Spinal cord (tissue), 10 donors: ENCODE measurements at places on chromosomes 5 and 9. TPM values are rescaled to one million over a fixed set of nuclear protein-coding genes. Genes with fewer than 3 reads are reported as not detected.

GRCh38 chr9:134897584-134898170 lies 17.1 kb downstream of the FCN2 start:
- DNase-seq: no peak

GRCh38 chr5:103668281-103668680 lies 105.7 kb upstream of the NUDT12 start:
- no peak for DNase-seq

DNA sequence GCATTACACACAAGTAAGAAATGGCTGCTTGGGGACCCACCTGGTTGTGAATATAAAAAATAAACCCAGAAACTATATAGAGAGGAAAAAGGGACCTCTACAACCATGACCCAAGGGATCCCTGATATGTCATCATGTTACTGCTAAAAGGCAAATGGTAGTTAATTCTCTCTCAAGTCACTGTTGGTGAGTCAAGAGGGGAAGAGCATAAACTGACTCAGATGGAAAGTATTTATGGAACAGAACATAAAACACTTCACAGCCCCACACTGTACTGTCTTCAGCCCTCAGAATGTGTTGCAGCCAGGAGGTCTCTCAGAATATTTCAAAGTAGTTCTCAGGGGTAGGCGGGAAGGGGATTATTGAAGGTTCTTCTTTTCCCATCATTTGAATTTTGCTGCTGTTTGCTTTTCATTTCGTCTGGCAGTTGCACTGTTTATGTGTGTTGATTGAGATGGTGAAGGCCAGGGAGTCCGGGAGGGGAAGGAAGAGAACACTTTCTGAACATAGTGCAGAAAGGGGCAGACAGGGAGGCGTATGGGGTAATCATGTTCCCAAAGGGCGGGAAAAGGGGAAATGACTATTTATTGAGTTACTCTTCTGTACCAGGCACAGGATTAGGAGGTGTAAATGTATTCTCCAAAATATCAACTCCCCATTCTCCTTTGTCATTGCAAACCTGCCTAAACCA lies 85.5 kb downstream of the TEK start:
- no peak for DNase-seq

The COL23A1 gene
- 7.3 TPM for polyA plus RNA-seq

DNA sequence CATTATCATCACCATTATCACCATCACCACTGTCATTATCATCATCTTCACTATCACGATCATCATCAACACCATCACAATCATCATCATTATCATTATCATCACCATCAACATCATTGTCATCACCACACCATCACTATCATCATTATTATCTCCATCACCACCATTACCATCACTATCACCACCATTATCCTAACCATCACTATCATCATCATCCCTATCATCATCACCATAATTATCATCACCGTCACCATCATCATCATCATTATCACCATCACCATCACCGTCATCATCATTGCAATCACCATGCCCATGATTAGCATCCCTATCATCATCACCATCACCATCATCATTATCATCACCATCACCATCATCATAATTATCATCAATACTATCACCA lies 311.9 kb downstream of the IRX2 start:
- DNase-seq: no peak

The PCDHB11 gene
- 3.9 TPM for polyA plus RNA-seq

The NDST1 gene
- 79.3 TPM for polyA plus RNA-seq

- DNase-seq: no peak
Measured at GRCh38 chr5:66582499-66583165, 13.6 kb upstream of the MAST4 start.

- no peak for DNase-seq
Measured at GRCh38 chr5:139138809-139139208, 59.4 kb downstream of the SIL1 start.

The GRIA1 gene
- 48.8 TPM for polyA plus RNA-seq

DNA sequence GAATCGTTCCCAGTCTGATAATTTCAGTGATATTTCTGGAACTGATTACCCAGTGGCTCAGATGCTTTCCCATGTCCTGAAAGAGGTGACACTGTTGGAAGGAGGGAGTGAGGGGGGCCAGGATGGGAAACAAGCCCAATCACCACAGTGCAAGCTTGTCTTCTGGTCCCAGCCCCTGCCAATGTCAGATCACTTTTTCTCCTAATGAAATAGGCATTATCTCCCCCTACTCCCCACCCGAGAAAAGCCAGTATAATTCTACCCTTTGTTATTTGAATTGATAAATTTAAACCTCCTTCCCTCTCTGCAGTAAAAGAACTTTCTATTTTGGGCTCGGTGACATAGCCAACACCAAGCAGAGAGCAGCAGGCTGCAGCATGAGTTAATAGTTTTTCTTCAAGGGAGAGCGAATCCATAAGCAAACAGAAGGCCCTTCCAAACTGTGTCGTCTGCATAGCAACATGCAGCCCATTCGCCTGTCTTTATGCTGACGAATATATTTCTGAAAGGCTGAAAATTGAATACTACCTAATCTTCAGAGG lies 14.6 kb upstream of the PPP2CA start:
- peak; percentile 91 for DNase-seq

The C5orf34 gene
- polyA plus RNA-seq: 4.5 TPM

- no peak for DNase-seq
Measured at GRCh38 chr5:169637549-169638121, 560 bp downstream of the DOCK2 start.

DNA sequence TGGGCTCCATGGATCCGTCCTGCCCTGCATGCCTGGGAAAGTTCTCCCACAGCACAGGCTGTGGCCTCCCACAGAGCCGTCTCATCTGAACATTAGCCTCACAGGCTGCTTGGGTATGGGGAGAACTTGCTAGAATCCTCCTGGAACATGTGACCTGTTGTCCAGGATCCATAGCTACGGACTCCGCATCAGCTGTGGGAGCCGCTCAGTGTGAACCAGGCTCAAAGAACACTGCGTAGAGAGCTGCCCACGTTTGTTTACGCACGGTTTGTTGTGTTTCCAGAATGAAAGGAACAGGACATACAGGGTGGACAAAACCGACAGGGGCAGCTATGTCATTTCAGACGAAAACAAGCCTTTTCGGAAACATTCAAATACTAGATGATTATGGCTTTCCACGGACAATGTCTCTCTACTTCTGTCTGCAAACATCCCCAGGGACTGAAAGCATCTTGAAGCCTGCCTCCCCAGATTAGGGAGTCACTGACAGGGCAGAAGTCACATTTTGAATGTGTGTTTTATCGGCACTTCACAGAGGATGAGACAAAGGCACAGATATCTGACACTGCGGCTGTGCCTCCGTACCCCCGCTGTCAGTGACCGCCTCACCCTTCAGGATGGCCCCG lies 390.3 kb downstream of the GADD45G start:
- no peak for DNase-seq

GRCh38 chr5:134411228-134411545 lies 494 bp downstream of the CDKN2AIPNL start:
- no peak for DNase-seq

DNA sequence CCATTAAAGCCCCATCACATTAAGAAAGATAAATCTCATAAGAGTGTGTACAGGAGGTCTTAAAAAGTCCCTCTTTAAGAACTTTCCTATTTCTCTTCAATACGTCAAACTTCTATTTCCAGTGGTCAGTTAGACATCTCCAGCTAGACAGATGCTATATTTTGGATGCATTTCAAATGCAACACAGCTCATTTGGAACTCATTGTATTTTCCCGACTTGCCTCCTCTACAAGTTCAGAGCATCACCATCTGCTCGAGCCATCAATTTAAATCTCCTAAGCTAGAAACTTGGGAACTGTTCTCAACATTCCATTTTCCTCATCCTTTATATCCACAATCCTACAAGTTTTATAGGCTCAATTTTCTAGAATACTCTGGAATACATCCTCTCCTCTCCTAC lies 3.2 kb upstream of the UHRF2 start:
- no peak for DNase-seq

- DNase-seq: no peak
Measured at GRCh38 chr5:43303242-43303641, 10.0 kb downstream of the HMGCS1 start.

GRCh38 chr5:124105326-124105725 lies 593.3 kb downstream of the CSNK1G3 start:
- DNase-seq: no peak

DNA sequence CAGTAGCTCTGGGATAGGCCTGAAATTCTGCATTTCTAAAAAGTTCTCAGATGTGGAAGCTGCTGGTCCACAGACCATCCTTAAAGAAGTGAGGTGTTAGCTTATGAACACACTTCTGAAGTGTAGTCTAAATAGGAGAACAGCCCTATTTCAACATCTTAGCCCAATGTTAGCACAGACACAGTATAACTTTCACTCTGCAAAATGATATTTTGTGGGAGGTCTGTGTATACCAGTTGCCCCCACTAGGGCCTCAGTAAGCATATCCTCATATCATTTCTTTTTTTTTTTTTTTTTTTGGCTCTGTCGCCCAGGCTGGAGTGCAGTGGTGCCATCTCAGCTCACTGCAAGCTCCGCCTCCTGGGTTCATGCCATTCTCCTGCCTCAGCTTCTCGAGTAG lies 7.5 kb upstream of the HABP4 start:
- no peak for DNase-seq

The PCDHGA12 gene
- 8.1 TPM for polyA plus RNA-seq

The TIMD4 gene
- 0.50 TPM for polyA plus RNA-seq

The LHX2 gene
- polyA plus RNA-seq: 1.00 TPM

- no peak for DNase-seq
Measured at GRCh38 chr9:11199335-11199734, 586.5 kb upstream of the PTPRD start.

DNA sequence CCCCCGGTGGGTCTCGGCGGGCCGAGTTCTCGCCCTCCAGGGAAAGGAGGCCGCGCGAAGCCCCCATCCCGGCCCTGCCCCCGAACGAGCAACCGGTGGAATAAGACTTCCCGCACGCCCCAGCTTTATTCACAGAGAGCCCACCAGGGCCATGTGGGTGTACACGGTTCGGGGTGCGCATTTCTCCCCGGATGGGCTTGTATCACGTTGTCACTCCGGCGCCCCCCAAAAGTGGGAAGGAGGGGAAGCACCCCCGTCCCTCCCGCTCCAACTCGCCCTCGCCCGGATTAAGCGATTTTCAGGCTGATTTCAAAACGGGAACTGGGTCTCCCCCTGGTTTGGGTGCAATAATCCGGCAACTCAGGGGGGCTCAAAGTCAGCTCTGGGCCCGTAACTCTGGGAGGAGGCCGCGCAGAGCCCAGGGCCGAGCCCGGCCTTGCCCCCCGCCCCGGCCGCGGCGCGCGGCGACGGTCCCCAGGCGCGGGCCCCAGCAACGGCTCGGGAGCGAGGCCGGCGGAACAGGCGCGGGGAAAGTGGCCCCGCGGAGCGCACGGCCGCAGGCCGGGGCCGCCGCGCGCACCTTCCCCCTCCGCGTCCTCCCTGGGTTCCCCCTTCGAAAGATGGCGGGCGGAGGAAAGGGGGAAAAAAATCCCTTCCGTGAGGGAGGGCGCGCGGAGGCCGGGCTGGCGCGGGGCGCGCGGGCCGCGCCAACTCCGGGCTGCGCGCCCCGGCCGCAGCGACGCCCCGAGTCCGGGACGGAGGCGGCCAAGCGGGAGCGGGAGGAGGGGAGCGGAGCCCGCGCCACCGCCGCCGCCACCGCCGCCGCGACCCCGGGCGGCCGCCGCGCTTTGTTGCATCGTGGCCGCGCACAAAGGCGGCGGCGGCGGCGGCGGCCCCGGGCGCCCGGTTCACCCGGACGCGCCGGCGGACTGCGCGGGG lies 644 bp downstream of the BRD3 start:
- peak; percentile 74 for DNase-seq
